ENCODE measurements at places on chromosomes 3 and 15.

DNA sequence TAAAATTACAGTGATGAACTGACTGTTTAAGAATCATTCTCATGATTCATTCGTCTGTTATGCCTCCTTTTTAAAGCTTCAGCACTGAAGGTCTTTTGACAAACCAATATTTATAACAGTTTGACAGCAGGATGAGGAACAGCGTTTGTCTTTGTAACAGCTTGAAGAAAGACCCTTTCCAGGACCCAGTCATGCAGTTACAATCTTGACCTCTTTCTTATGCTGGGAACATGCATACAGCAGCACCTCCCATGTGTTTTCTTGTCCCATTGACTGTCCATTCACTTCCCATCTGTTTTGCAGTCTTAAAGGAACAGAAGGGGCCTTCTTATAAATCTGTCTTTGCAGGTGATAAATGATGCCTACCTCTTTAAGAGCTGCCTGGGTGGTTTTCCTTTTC, 87.2 kb downstream of the OPA1 start:
- DNase-seq, result no peak

- peak; percentile 69 for DNase-seq
Measured at GRCh38 chr3:58161435-58162398, 49.1 kb downstream of the DNASE1L3 start.

GRCh38 chr3:38853011-38853410, 37.0 kb upstream of the SCN10A start:
- no peak for DNase-seq

GRCh38 chr15:93152951-93153350, 63.9 kb upstream of the RGMA start:
- DNase-seq, result no peak

DNA sequence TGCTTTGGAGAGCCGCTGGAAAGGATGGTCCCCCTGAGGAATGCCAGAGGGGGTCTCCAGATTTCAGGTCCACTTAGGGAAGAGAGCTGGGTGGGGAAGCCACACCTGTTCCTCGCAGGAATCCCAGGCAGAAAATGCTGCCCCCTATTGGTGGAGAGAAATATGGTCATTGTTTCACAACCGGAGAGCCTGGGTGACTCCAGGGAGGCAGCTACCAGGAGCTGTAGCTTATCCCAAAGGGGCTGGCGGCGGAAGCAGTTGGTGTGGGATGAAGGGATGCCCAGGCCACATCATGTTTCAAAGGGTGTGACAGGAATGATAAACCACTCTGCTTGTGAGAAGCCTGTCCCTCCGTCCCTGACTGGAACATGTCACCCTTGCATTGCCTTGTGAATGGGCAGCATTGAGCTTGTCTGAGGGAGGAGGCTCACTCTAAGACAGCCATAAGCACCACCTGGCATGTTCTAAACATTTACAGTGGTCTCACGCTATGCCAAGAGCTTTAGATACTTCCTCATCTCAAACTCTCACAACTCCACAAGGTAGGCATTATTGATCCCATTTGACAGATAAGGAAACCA, 34.5 kb downstream of the POMGNT2 start:
- no peak for DNase-seq

DNA sequence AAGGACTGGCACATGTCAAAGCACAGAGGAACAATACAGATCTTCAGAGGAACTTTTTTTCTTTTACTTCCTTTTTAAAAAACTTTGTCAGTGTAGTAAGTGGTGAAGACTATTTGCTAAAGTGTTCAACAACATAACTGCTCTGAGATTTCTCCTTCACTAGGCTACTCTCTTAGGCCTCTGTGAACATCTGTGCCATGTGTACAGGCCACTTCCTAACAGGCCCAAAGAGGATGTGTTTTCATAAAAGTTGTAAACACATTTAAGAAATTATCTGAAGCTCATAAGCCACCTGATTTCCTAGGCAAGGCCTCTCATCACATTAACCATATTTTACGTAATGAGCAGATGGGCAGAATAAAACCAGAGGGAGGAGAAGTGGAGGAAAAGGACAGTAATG, 235.4 kb downstream of the FHIT start:
- no peak for DNase-seq

DNA sequence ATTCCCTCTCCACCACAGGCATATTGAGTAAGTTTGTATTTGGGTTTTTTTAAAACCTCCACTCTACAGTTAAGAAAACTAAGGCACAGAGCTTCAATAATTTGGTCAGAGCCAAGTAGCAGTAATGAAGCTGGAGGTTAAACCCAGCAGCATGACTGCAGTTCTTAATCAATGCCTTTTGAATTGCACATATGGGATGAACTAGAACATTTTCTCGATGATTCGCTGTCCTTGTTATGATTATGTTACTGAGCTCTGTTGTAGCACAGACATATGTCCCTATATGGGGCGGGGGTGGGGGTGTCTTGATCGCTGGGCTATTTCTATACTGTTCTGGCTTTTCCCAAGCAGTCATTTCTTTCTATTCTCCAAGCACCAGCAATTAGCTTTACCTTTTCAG, 1.6 kb upstream of the CCR5 start:
- no peak for DNase-seq

GRCh38 chr3:49158103-49158709, 7.9 kb downstream of the CCDC71 start:
- DNase-seq, result no peak

DNA sequence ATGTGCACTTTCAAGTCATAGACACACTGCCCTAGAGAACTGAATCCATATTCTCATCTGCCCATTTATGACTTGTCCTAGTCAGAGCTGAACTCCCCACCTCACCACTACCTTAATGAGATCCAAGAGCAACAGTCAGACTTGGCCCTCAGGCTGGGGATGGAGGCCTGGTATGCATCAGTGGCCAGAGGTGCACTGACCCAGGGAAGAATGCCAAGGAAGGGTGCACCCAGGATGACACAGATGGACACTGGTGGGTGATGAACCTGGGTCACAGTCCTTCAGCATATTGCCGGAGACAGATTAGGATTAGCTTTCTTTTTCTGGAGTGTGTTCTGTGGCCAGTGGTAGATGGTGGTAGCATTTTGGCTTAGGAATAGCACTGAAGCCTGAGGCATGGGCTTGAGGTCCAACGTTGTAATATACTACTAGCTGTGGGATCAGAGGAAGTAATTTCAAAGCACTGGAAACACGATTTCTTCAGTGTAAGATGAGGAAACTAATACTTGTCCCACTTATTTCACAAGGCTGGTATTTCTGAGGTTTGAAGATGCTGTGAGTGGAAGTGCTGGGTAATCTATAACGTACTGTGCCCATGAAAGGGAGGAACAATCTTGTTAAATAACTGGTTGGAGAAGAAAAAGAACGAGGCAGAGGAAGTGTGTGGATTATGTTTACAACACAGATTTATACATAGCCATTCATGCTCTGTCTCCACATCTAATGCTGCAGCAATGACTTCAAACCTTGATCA, 265.0 kb downstream of the THRB start:
- DNase-seq, result no peak

DNA sequence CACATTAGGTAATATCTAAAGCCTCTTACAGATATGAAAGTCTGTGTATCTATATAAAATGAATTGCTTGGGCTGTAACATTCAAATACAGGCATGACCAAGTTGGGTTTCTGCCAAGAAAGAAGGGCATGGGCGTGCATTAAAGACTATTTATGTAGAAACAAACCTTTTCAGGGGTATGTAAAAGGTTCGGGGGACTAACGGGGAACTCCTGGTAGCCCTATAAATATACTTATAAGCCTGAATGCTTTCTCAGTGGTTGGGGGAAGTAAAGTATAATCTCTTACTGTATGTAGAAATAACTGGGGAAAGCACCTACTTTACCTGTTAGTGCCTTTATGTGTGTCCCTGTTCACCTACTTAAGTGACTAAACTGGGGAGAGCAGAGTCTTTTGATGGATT, 154.5 kb upstream of the TBL1XR1 start:
- DNase-seq, result no peak

- no peak for DNase-seq
Measured at GRCh38 chr3:188217011-188217463, 63.1 kb downstream of the LPP start.

All from fibroblast of skin of left biceps (primary cell).